Right kidney (tissue), 9 donors: ENCODE measurements at places on chromosomes 3 and 15.

DNA sequence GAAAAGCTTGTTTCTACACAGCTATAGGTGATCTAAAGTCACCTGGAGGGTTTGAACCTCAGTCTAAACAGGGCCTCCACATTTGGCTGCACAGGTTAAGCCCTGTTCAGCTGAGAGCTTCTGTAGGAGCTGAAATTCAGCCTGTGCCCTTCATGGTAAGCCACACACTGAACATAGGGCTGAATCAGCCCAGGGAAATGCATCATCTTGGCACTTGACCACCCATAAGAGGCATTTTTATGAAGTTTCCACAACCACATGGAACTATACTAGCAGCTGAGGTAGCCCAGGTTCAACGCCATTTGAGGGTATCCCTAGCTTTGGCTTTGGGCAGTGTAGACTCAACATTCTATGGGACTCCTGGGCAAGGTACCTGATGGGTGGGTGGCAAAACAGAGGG is 126.8 kb downstream of the FAM174B start:
- DNase-seq: no peak

GRCh38 chr15:85625166-85625830 is 169.4 kb downstream of the KLHL25 start:
- no peak for DNase-seq

DNA sequence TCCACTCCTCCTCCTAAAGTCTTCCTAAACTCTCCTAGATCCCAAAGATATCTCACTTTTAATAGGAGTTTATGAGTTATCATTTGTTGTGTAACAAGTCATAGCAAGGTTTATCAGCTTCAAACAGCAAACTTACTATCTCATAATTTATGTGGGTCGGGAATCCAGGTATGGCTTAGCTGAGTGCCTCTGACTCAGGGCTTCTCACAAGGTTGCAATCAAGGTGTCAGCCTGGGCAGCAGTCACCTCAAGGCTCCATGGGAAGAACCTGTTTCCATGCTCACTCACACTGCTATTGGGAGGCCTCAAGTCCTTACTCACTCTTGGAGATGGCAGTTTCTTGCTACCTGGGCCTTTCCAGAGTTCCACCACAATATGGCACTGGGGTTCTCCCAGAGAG is 889.8 kb downstream of the MCTP2 start:
- DNase-seq: no peak

GRCh38 chr3:146115619-146116018 is 45.4 kb downstream of the PLOD2 start:
- no peak for DNase-seq

DNA sequence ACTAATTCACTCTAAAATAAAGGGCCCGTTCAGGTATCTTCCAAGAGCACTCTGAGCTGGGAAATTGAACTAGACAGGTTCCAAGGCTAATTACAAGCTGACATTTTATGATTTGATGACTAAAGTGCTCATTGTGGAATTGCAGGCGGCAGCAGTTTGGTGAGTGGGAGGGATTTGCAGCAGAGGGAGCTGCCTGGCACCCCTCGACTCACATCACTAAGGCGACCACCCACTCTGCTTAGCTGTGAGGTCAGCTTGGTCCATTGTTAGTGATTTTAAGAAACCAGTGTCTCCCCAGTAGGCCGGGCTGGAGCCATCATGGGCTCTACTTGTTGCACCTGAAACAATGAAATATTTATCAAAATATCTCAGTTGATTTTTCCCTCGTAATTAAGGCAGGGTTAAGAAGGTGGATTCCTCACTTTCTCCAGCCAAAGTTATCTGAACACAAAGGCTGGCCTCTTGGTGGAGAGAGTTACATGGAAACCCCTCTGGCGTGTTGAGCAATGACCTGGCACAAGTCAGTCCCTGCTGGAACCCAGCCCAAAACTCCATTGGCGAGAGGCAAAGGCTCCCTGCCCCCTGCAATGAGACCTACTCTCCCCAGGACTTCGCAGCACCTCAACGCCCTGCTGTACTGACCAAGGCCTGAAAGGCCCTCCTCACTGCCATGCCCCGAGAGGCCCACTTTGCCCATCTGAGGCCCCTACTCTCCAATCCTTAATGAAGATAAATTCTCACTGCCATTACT is 65.0 kb upstream of the ATP2B2 start:
- DNase-seq: no peak

- no peak for DNase-seq
Measured at GRCh38 chr3:37096975-37097374, 77.4 kb downstream of the LRRFIP2 start.

- peak; percentile 90 for DNase-seq
Measured at GRCh38 chr15:74955796-74956647, 550 bp downstream of the RPP25 start.

GRCh38 chr3:170631755-170632488 is 46.0 kb upstream of the SLC7A14 start:
- DNase-seq: no peak

DNA sequence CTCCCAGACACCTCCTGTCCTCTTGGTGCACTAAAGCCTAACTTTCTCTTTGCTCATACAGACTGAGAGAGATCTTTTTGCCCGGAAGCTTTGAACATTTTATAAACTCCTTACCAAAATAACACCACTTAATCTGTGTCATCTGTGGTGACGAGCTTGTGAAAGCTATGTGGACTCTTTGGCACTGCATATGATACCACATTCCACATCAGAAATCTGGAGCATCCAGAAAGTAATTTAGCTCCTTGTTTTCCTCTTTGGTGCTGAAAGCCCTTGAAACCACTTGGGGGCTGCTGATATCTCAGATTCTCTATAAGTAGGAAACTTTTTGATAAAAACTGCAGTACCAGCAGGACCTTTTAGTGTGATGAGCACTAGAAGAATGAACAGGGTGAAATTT is 128.3 kb downstream of the ALCAM start:
- no peak for DNase-seq

DNA sequence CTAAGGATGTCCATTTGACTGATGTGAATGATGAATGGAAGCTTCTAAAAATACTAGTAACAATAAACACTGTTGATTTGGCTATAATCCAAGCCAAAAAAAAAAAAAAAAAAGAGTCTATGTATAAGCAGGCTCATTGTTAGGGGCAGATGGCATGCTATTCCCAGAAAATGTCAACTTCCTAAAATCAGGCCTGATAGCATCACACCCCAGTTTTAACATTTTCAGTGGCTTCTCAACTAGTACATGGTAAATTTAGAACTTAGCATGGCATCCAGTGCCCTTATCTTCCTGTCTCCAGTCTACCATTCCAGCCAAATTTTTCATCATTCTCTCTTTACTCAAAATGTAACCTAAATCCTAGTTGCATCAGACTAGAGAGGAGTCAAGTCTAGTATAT is 288.2 kb upstream of the ZNF385D start:
- DNase-seq: no peak

DNA sequence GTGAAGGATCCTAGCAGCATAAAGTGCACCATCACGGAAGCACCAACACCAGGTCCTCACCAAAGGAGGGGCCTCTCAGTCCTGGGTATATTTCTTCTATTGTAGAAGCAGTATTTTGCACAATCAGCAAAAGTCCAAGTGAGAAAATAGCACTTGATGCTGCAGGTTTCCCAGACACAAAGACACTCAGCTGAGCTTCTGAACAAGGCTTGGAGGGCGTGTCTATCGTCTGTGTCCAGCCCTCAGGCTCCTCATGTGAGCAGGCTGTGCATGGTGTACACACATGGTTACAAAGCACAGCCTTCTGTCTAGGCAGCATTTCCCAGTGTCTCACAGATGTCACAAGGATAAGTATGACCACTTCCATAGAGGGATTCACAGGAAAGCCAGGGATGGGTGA is 98.3 kb upstream of the SPATA12 start:
- DNase-seq: no peak

GRCh38 chr3:190534986-190535385 is 21.1 kb downstream of the IL1RAP start:
- DNase-seq: no peak

GRCh38 chr15:38247336-38247735 is 5.3 kb upstream of the SPRED1 start:
- DNase-seq: no peak

- DNase-seq: peak; percentile 62
Measured at GRCh38 chr3:128353991-128354687, 112.6 kb downstream of the DNAJB8 start.

DNA sequence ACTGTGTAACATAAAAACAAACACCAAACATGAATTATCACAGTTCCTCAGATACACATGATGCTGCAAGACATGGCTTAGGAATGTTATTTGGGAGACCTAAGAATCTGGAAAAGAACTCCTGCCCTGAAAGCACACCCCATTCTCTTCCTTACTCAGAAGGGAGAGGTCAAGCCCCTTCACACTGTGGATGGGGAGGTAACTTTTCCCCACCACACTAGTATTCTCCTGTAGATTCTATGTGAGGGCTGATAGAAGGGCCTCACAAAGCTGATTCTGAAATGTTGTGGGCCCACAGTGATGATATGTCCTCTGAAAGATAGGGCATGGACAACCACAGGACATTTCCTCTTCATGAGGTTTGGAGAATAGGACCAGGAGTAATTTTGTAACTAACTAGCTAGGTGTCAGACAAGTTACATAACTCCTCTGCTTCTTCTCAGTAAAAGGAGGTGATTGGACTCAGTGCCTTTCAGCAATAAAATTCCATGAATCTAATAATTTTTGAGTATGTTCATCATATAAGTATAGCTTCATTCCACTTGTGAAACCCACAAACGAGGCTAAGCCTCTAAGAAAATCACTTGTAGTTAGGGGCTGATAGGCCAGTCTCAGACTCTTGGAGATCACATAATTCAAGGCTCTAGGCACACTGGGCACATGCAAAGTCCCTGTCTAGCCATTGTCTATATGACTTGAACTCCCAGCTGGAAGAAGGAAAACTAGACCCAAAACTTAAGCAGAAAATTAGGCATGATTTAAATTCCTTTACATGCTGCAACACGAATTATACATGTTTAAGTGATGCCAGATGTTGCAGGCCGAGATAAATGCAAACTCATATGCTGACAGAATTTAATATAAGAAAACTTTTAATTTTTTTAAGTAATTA is 7.5 kb downstream of the PTX3 start:
- no peak for DNase-seq

DNA sequence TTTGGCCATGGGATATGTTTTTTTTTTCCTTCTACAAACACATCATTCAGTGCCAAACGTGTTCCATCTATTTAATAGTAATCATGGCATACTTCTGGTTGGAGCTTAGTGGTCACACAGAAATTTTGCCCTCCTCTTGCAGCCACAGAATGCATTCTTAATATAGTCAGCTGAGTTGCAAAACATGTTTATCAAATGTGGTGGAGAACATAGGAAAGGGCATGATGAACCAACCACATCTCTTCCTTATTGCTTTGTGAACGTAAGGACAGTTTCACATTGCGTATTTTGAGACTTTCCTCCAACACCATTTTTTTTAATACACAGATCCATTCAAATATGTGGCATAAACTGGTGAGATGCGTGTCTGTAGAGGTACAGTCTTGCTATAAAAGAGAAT is 106.8 kb downstream of the BBX start:
- DNase-seq: no peak

- no peak for DNase-seq
Measured at GRCh38 chr15:30030345-30030744, 52.4 kb upstream of the GOLGA8J start.

DNA sequence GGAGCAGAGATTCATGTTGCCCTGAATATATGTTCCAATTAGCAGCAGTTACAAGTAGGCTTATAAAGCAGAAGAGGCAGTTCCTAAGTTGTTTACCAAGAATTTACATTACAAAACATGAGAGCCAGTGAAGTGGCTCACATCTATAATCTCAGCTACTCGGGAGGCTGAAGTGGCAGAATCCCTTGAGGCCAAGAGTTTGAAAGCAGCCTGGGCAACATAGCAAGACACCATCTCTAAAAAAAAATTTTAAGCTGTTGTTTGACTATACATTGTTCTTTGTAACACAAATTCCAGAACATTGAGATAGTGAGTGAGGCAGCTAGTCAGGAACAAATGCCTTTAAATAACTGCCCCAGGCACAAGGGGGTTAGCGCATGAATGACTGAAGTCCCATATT is 10.3 kb upstream of the ZMAT3 start:
- DNase-seq: no peak

DNA sequence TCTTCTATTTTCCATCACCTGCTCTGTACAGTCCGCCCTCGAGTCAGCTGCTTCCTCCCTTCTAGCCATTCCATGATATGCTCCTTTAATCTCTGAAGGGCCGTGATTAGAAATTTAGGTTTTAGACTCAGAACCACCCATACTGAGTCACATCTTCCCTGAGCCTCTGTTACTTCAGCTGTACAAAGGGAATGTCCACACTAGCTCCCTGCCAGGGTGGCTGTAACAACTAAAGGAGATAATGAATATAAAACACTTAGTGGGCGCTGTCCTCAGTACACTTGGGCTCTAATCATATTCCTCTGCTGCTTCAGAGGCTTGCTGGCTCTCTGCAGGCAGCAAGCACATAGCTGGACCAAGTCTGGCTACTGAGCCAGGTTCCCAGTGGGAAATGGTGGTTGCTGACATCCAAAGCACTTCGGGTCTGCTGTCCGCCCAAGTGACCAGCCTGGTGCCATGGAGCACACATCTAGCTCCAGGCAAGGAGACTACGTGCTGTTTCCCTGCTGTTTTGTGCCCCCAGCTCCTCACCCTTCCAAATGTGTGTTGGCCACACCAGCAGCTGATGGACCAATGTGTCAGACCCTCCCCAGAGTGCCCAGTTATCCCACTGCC is 901 bp upstream of the CHST14 start:
- no peak for DNase-seq

DNA sequence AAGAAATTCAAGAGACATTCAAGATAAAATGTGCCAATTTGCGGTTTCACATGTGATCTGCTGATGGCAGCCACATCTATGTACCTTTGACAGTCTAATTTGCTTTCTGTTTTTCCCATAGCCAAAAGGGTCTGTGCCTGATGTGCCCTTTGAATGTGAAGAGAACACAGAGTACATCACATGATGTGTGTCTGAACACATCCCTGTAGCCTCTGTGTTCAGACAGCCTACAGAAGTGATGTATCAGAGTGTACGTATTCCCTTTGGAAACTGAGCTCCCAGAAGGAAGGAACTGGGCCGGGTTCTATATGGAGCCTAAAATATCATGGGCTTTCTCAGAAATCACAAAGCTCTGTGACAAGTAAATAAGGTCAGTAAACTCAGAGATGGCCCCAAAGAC is 52.4 kb downstream of the BOC start:
- no peak for DNase-seq
